ENCODE measurements at places on chromosomes 16 and 17.
A peak's percentile ranks its signal among the peaks of the same experiment; 100 is the strongest.

DNA sequence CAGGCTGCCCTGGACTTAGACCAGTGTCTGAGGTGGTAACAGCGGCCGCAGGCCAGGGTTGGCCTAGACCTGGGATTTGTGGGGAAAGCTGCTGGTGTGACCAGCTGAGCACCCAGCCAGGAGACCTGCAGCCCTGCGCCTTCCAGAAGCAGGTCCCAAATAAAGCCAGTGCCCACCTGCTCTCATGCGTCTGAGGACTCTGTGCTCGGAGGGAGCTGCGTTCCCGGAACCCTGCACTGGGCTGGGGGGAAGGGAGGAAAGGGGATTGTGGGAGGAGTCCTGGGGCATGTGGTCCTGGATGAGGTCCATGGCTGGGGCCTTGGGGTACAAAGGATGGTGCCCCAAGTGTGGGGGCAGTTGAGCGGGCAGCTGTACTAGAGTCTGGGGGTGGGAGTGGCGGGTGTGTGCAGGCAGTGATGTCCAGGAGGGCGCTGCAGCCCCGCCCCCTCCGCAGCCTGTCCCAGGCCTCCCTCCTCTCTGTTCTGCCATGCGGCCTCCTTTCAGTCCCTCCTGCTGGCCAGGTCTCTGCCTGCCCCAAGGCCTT, 1.8 kb upstream of the NECAB2 start:
- no peak for DNase-seq

GRCh38 chr17:68576137-68576536, 25.0 kb downstream of the FAM20A start:
- DNase-seq = no peak

- no peak for DNase-seq
These were observed 65.2 kb downstream of the PRMT7 start for GRCh38 chr16:68375801-68376536.

- DNase-seq = peak; percentile 88
These were observed 8.6 kb upstream of the ABCC3 start for GRCh38 chr17:50626037-50626574.

GRCh38 chr17:29210879-29211278, 30.7 kb upstream of the MYO18A start:
- no peak for DNase-seq

GRCh38 chr17:17412326-17412725, 64.5 kb upstream of the MED9 start:
- no peak for DNase-seq

DNA sequence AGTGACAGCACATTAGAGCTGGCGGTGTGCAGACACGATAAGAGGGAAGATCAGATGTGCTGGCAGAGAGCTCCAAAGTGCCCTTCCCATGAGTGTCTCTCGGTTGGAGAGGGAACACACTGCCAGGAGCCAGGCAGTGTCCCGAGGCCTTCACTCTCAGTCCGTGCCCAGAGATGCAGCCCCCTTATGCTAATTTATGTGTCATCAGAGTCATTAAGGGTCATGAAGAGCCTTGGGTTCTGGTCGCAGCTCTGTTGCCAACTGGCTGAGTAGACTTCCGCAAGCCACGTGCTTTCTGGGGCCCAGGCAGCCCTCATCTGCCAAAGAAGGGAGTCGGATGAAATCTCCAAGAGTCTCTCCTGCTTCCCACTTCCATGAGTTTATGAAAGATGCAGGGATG, 232.5 kb downstream of the MSI2 start:
- DNase-seq = no peak

Measured in endothelial cell (in vitro differentiated cells).